H1 (cell line): ENCODE measurements at places on chromosomes 12 and 14. TPM values are rescaled to one million over a fixed set of nuclear protein-coding genes. Genes with fewer than 3 reads are reported as not detected.
A peak's percentile ranks its signal among the peaks of the same experiment; 100 is the strongest.

The OVCH1 gene
- not detected in 2 replicates for polyA plus RNA-seq

- DNase-seq = no peak
These were observed 5.0 kb downstream of the SLC39A5 start for GRCh38 chr12:56234746-56235436.

- DNase-seq = no peak
These were observed 32.7 kb downstream of the ANAPC7 start for GRCh38 chr12:110370732-110371231.

- no peak for DNase-seq
These were observed 18.0 kb downstream of the GPRC5A start for GRCh38 chr12:12909228-12909994.

DNA sequence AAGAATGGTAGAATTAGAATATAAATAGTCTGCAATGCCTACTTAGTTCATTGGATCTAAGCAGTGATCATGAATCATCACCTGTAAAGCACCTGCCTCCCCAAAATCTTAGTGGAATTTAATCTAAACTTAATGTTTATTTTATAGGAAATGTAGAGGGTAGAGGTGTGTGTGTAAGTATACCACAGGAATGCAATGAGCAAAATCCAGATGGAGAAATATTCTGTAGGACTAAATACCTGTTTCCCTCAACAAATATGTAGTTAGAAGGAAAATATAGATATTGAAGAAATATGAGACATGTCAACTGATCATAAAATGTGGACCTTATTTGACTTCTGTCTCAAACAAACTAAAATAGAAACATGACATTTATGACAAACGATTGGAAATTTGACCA, 839.2 kb upstream of the FBXO33 start:
- no peak for DNase-seq

The BRI3BP gene
- polyA plus RNA-seq = 5.0 and 5.4 TPM in 2 replicates

GRCh38 chr14:54629635-54630360, 62.9 kb downstream of the SAMD4A start:
- DNase-seq = no peak

DNA sequence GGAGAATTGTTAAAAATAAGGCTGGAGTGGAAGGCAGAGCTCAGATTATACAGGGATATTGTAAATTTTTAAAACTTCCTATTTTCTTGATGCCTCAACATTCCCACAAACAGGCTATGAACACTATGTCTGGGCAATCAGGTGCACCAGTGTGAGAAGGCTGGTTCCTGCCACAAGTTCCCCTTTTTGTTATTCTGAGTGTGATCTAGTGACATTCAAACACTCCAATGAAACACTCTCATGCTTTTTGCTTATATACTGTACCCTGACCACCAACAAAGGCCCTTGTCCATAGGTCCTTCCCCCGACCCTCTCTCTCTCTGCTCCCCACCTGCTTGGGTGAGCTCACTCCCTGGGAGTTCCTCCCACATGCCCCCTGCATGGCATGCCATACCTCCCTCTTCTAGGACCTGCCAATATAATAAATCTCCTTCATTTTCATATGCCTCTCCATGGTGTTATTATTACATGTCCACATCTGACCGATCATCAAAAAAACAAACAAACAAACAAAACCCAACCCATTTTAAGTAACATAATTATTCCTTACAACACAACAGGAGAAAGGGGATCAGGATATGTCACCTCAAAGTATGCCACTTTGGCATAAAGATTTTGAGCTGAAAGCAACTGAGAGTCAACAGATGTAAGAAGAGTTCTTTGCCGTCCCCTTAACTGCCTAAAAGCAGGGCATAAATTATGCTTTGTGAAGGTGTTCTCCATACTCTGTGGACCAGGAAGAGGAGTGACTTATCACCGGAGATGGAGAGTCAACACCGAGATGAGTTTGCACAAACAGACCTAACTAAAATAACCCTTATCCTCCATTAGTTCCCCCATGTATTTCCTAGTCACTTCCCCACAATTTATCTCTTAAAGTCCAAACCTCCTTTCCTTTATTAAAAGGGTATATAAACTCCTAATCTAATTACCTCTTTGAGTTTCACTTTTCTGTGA, 42.5 kb upstream of the CATSPERB start:
- no peak for DNase-seq

GRCh38 chr14:65255583-65256461, 153.5 kb upstream of the MAX start:
- peak; percentile 63 for DNase-seq
